Activated naive CD8-positive, alpha-beta T cell treated with anti-CD3 and anti-CD28 coated beads for 36 hours (primary cell): ENCODE measurements at places on chromosomes 11 and 22. TPM values are rescaled to one million over a fixed set of nuclear protein-coding genes. Genes with fewer than 3 reads are reported as not detected.

Gene TMEM151A
- not detected for total RNA-seq

Gene MMP11
- 0.64 TPM for total RNA-seq

GRCh38 chr11:56885177-56885576, 103.5 kb upstream of the OR5AK2 start:
- no peak for DNase-seq

GRCh38 chr11:46987183-46987582, 50.6 kb downstream of the CSTPP1 start:
- DNase-seq, result no peak

DNA sequence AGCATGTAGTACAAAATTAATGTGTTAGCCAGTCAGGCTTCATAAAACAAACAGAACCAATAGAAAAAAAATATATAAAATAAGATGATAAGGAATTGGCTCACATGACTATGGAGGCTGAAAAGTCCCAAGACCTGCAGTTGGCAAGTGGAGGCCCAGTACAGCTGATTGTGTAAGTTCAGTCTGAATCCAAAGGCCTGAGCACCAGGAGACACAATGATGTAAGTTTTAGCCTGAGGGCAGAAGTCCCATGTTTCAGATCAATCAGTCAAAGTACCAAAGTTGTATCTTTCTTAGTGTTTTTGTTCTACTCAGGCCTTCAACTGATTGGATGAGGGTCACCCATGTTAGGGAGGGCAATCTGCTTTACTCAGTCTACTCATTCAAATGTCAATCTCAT, 14.3 kb upstream of the OR10D3 start:
- DNase-seq, result no peak

DNA sequence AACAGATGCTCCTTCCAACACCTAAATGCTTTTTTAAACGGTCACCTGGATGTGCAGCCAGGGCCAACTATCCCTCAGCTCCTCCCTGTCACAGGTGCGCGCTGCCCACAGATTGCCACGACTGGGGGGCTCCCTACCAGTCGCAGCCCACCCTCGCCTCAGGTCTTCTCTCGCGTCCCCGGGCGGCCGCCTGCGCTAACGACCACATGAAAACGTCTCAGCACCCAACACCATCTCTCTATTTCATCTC, 469 bp downstream of the ZBED5 start:
- DNase-seq, result no peak

- peak; percentile 59 for DNase-seq
Observed at GRCh38 chr11:9264316-9265210, 587 bp downstream of the DENND5A start.

- DNase-seq, result no peak
Observed at GRCh38 chr11:113615773-113616172, 90.3 kb downstream of the TMPRSS5 start.

DNA sequence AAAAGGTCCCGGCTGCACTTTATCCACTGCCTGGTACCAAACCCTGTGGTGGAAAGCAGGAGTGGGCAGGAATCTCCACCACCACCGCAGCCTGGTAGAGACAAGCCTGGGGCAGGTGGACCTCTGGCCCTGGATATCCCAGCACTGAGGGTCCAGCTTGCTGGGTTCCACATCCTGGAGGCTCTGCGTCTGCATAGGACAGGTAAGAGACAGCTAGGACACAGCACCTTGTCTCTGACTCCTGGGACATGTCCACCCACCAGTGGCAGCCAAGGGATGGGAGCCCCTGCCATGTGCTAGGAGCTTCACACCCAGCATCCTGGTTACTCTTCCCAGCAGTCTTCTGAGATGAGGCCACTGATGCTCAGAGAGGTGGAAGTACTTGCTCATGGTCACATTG, 105.5 kb downstream of the MYO18B start:
- no peak for DNase-seq

GRCh38 chr11:118524356-118524755, 2.9 kb upstream of the TTC36 start:
- DNase-seq, result no peak

GRCh38 chr11:33651555-33651954, 49.1 kb downstream of the C11orf91 start:
- no peak for DNase-seq

DNA sequence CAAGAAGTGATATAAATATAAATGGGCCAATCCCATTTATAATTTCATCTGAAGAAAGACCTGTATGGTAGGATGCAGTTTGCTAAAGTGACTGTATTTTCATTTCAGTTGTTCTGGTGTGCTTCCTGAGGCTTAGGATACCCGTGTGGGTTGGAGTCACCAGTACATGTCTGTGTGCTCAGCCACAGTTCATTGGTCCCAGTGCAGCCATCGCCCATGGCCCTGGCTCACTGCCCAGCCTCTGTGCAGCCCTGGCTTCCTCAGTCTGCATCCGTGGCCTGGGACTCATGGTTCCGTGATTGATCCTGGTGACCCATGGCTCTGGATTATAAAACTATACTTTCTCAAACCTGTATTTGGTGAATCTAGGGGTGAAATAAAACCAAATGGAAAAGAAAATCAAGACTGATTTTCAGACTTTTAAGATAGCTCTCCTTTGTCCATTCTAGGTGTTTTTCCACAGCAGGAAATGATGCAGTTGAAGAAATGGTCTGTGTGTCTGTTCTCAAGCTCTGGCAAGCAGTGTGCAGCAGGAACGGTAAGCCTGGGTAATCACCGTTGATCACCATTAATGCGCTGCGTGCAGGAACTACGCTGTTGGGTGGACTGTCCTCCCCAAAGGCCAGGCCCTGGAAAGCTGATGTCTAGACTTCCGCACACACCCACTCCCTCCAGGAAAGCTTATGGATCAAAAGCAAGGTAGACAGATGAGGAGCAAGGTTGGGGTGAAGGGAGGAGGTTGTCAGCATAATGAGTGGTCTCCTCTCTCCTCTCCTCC, 27.2 kb downstream of the TTC12 start:
- no peak for DNase-seq

DNA sequence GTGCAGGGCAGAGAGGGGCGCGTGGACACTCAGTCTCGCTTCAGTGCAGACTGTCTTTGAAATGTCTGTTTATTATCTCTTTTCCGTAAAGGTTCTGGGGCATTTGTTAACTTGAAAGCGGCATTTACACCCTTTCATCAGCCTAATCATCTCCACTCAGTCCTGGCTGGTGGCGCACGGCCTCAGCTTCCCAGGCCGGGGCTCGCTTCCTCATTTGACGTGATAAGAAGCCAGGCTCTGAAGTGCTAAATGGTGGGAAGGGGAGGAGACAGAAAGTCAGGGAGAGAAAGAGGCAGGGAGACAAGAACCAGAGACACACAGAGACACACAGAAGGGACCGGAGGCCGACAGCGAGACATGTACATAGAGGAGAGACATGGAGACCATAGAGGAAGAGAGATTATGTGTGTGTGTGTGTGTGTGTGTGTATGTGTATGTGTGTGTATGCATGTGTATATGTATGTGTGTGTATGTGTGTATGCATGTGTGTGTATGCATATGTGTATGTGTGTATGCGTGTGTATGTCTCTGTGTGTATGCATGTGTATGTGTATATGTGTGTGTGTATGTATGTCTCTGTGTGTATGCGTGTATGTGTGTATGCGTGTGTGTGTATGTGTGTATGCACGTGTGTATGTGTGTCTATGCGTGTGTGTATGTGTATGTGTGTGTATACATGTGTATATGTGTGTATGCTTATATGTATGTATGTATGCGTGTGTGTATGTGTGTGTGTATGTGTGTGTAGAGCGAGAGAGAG, 101.5 kb downstream of the ST3GAL4 start:
- no peak for DNase-seq

- DNase-seq, result no peak
Observed at GRCh38 chr11:27934830-27935145, 173.2 kb downstream of the KIF18A start.
